ENCODE measurements at places on chromosomes 4 and X.
A peak's percentile ranks its signal among the peaks of the same experiment; 100 is the strongest.

GRCh38 chr4:38162240-38162784 is 202.1 kb downstream of the PTTG2 start:
- DNase-seq = peak; percentile 83

DNA sequence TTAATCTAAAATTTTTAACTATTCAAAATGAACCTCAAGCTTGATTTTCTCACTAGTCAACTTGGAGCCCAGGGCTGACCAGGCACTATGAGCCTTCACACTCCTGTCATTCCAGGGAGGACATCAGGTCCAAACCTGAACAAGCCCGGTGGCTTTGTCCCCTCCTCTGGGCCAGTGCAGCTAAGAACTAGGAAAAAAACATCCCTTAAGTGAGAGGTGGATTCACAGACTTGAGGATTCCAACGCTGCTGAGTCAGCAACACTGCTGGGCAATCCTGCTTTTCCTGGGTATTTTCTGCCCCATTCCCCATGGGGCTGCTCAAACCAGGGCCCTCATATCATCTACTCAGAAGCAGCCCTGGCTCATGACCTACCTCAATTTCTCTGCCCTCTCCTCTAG is 4.0 kb downstream of the RNF212 start:
- DNase-seq = no peak

GRCh38 chr4:132063829-132064228 is 1085.3 kb upstream of the PCDH10 start:
- no peak for DNase-seq

- DNase-seq = peak; percentile 9
Measured at GRCh38 chrX:34918856-34919255, 23.7 kb upstream of the FAM47B start.

DNA sequence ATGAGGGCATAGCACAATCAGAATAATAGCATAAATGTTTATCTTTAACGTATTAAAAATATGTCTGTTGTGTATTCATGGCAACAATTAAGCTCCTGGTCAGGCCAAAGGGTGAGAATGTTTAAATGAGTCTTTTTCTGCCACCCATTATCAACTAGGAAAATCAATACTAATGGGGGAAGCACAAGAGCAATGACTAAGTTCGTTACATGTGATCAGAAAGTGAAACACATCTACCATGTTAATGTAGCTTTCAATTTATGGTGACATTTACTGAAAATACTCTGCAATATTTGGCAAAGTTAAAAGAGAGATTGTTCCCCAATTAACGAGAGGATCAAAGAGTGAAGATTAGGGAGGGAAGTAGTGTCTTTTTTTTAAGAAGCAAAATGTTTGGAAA is 143.7 kb downstream of the NAA11 start:
- DNase-seq = no peak

DNA sequence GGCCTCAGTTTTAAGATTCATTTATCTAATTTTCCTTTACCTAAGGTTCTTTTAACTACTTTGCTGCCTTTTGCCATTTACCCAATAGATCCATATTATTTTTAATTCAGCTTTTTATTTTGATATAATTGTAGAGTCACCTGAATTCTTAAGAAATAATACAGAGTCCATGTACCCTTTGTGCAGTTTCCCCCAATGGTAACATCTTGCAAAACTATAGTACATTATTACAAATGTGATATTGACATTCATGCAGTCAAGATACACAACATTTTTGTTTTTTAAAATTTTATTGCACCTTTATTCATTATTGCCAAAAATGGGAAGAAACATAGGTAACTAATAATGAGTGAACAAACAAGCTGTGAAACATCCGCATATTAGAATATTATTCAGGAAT is 208.7 kb upstream of the WDFY3 start:
- no peak for DNase-seq

DNA sequence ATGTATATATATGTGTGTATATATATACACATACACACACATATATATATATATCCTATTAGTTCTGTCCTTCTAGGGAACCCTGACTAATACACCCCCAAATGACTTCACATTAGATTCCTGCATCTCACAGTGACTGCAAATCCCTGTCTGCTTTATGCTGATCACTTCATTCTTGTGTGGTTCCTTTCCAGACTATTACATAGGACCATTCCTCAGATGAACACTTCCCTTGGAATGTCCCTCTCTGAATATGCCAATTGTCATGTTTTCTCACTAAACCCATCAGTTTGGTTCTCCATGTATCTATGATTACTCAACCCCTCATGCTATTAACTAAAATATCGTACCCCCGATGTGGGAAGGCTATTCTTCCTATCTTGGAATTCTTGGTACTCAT is 605.2 kb upstream of the NR3C2 start:
- DNase-seq = no peak

GRCh38 chr4:138039010-138039409 is 203.1 kb downstream of the SLC7A11 start:
- DNase-seq = no peak

DNA sequence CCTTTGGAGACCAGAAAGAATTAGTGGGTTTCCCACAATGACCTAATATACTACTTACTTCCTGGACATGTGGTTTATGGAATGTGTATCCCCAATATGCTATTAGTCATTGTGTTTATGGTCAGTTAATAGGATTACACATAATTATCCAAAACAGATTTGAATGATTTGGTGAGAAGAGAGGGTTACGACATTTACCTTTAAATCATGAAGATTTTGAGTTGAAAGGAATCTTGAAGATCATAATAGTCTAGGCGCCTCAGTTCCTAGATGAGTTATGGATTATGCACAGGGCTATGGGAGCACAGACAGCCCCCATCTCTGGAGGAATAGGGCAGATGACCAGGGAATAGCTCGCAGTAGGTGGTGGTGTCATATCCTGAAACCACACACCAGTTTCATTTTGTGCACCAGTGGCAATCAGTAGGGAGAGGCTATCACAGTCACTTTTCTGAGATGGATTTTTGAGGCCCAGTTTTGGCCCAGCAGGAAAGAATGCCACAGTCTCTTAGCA is 61.3 kb downstream of the SEPTIN11 start:
- DNase-seq = no peak

DNA sequence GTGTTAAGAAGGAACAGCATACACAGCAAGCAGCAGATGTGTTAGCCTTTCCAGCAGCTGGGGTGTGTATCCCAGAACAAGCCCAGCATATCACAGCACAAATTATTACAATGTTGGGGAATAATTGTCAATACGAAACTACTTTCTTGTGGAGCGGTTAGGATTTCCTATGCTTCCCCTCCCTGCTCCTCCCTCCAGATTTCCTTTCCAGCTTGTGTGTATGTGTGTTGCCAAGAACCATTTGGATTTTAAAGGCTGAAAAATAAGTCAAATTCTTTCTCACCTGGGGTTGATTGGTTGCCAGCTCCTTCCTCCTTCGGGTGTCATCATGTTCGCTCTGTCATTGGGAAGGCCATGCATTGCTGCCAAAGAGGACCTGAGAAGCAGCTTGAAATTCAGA is 178.2 kb upstream of the FRMPD4 start:
- DNase-seq = no peak

DNA sequence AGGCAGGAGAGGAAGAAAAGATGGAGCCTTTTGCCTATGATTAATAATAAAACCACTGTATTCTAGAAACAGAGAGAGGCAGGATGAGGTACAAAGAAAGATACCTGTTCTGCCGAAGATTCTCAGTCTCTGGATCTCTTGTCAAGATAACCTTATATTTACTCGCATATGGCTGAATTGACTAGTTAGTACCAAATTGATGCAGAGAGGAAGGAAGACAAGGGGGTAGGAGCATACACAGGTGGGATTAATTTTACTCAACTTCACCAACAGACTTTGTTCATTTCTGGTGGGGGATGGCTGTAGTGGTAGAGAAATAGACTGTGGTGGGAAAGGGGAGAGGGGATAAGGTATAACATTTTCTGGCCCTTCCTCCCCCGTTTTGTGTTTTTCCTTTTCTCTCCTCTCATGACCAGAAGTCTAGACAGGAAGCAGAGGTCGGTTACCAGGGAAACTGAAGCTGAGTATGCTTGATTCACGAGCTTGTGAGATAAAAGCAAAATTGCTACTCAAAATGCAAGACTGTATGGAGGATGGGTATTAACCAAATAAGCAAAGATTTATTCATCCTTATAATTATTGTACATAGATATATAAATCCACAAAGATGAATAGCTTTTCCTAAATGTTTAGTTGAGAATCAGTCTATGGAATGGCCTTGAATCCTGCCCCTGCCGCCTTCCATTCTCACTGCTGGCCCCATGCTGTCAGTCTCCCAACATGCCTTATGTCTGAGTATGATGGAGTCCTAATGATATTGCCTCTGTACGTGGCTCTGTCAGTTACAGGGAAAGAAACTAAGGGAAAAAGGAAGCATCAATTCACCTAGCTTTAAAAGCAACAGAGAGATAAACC is 17.8 kb upstream of the PAGE2B start:
- no peak for DNase-seq

DNA sequence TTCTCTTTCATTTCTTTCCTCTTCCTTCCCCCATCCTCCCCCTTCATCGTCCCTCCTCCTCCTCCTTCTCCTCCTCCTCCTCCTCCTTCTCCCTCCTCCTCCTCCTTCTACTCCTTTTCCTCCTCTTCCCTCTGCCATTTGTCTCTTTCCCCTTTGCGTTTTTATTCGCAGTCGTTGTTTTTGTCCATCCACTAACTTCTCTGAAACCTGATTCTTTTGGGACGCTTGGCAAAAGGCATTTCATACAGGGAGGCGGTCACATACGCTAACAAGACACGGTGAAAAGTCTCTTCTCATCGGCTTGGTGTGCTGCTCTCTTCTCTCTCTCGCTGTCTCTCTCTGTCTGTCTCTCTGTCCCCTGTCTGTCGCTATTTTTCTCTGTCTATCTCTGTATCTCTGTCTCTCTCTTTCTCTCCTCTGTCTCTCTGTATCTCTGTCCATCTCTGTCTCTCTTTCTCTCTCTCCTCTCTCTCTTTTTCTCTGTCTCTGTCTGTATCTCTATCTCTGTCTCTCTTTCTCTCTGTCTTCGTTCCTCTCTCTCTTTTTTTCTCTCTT is 5.4 kb upstream of the SHOX start:
- DNase-seq = no peak

DNA sequence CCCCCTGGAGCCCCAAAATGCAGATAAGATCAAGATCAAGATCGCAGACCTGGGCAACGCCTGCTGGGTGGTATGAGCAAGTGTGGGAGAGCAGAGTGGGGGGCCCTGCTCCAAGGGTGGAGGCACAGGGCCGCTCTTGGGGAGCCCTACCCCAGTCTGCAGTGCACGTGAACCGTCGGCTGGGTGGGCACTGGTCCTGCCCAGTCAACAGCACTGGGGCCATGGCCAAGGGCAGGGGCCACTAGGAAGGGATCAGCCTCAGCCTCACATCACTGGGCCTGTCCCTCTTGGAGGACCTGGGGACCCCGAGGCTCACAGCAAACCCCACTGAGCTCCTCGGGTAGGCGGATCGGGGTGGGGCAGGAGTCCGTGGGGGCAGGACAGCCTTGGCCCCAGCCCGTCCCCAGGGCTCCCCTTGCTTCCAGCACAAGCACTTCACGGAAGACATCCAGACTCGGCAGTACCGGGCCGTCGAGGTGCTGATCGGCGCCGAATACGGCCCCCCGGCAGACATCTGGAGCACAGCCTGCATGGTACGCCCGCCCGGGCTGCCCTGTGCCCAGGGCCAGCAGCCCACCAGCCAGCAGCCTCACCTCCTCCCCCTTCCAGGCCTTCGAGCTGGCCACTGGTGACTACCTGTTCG is 3.6 kb downstream of the SRPK3 start:
- DNase-seq = no peak

- DNase-seq = no peak
Measured at GRCh38 chr4:177033632-177034031, 240.9 kb upstream of the VEGFC start.
